ENCODE measurements at places on chromosomes 6 and 20. TPM values are rescaled to one million over a fixed set of nuclear protein-coding genes. Genes with fewer than 3 reads are reported as not detected.

Gene APOM
- 2.4 TPM for total RNA-seq

- H3K36me3 ChIP-seq, result no peaks in the 10 kb centered on the region
- H3K4me1 ChIP-seq, result no peaks in the 10 kb centered on the region
- no peak overlapping the region for H3K4me3 ChIP-seq
- H3K27ac ChIP-seq, result no peak overlapping the region
- DNase-seq, result no peak
- no peaks in the 10 kb centered on the region for H3K27me3 ChIP-seq
These were observed 19.9 kb downstream of the TREML4 start for GRCh38 chr6:41247882-41248705.

GRCh38 chr20:37360391-37361115 is 14.6 kb downstream of the SRC start:
- peaks cover 4% of the 10 kb centered on the region for H3K4me1 ChIP-seq
- DNase-seq, result no peak
- no peaks in the 10 kb centered on the region for H3K36me3 ChIP-seq
- H3K4me3 ChIP-seq, result no peak overlapping the region
- no peaks in the 10 kb centered on the region for H3K27me3 ChIP-seq

Gene GSTA2
- 0.35 TPM for total RNA-seq

GRCh38 chr6:12083302-12083701 is 71.2 kb downstream of the HIVEP1 start:
- no peak for DNase-seq
- no peak overlapping the region for H3K4me3 ChIP-seq
- no peak overlapping the region for H3K27ac ChIP-seq

Gene EPHA7
- total RNA-seq, result 4.4 TPM

- no peaks in the 10 kb centered on the region for H3K4me1 ChIP-seq
- peak overlapping the region; percentile 3 for H3K4me3 ChIP-seq
- no peaks in the 10 kb centered on the region for H3K27me3 ChIP-seq
- no peak overlapping the region for H3K27ac ChIP-seq
These were observed 1.3 kb downstream of the BTBD3 start for GRCh38 chr20:11918981-11919380.

DNA sequence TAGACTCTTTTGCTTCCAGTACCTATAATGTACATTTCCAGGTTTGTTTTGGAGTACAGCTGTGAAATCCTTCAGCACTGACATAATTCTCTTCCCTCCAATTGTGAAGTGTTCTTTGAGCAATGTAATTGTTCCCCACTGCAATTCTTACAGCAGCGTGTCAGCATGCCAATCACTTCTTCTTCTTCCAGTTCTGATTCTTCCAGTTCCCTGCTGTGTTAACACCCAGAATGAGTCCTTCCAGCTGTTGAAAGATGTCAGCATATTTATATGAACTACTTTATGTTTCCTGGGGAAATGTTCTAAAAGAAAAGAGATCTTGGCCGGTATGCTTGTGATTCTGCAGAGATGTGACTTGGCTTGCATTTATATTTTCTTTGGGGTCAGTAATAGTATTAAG is 213.9 kb downstream of the UNC5CL start:
- no peak overlapping the region for H3K27ac ChIP-seq
- no peaks in the 10 kb centered on the region for H3K36me3 ChIP-seq
- DNase-seq, result no peak
- no peaks in the 10 kb centered on the region for H3K27me3 ChIP-seq
- no peaks in the 10 kb centered on the region for H3K4me1 ChIP-seq

DNA sequence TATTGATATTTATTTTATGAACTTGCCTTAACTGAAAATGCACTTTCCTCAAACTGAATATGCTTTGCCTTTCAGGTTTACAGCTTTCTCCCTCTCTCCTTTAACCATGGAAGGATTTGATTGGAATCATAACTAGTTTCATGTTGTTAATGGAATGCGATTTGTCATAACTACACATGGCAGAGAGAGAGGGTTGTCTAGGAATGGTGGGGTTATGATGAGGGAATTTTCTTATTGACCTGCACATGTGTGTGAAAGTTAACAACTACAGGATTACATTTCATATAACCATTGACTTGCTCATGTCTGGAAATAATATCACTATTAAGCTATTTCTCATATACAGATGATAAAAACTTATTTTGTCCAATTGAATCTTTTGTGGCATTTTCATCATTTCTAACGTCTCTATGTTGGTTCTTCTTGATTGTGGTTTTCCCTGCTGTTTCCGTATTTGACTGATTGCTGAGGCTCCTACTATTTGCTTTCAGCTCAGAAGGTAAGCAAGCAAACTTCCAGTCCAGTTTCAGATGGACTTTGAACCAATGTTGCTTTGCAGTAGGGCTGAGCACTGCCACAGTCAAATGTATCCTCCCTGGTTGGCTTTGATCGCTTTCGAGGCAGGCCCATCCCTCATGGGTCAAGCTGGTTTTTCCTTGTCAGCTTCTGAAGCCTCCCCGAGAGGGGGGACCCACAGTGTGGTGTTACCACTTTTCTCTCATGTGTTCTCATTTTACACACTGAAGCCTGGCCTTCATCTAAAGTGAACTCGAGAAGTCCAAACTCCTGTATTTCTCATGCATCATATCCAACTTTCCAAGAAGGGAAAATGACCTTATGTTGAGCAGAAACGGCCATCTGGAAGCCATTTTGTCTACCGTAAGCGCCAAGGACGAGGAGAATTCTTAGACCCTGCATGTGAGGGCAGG is 7.6 kb upstream of the CCN2 start:
- H3K27me3 ChIP-seq, result no peaks in the 10 kb centered on the region
- peak; percentile 73 for DNase-seq
- H3K36me3 ChIP-seq, result no peaks in the 10 kb centered on the region
- H3K4me3 ChIP-seq, result no peak overlapping the region
- H3K27ac ChIP-seq, result peak overlapping the region; percentile 26

- H3K4me3 ChIP-seq, result no peak overlapping the region
- no peaks in the 10 kb centered on the region for H3K4me1 ChIP-seq
- no peak overlapping the region for H3K27ac ChIP-seq
- no peak for DNase-seq
- H3K27me3 ChIP-seq, result no peaks in the 10 kb centered on the region
These were observed 128.8 kb downstream of the EDN1 start for GRCh38 chr6:12418946-12419345.

- DNase-seq, result peak; percentile 71
- no peaks in the 10 kb centered on the region for H3K36me3 ChIP-seq
- H3K4me3 ChIP-seq, result no peak overlapping the region
- H3K27ac ChIP-seq, result no peak overlapping the region
- no peaks in the 10 kb centered on the region for H3K27me3 ChIP-seq
These were observed 46.3 kb downstream of the GOPC start for GRCh38 chr6:117555882-117556498.

DNA sequence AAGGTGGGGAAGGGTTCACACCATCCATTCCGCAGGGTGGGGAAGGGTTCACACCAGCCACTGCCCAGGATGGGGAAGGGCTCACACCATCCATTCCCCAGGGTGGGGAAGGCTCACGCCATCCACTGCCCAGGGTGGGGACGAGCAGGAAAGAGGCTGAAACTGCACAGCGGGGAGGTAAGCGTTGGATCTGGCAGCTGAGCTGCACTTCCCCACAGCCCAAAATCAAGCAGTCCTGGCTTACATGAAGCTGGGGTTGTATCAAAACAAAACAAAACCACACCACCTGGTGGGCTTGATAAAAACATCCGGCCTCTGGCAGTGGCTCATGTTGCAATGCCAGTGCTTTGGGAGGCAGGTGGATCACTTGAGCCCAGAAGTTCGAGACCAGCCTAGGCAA is 268.5 kb downstream of the TAF4 start:
- no peak overlapping the region for H3K27ac ChIP-seq
- no peaks in the 10 kb centered on the region for H3K36me3 ChIP-seq
- H3K4me1 ChIP-seq, result no peaks in the 10 kb centered on the region
- DNase-seq, result no peak

GRCh38 chr20:63309261-63310071 is 16.5 kb downstream of the COL20A1 start:
- H3K27me3 ChIP-seq, result peaks cover 7% of the 10 kb centered on the region
- no peak overlapping the region for H3K27ac ChIP-seq
- no peaks in the 10 kb centered on the region for H3K36me3 ChIP-seq
- no peak for DNase-seq
- H3K4me1 ChIP-seq, result no peaks in the 10 kb centered on the region

Gene ENPP4
- total RNA-seq, result 14.2 TPM

- DNase-seq, result no peak
- H3K4me3 ChIP-seq, result no peak overlapping the region
- H3K27ac ChIP-seq, result no peak overlapping the region
- no peaks in the 10 kb centered on the region for H3K4me1 ChIP-seq
- H3K36me3 ChIP-seq, result no peaks in the 10 kb centered on the region
These were observed 288.3 kb downstream of the KHDC1L start for GRCh38 chr6:72936766-72937559.

- no peak overlapping the region for H3K27ac ChIP-seq
- no peak for DNase-seq
- no peaks in the 10 kb centered on the region for H3K27me3 ChIP-seq
- H3K4me3 ChIP-seq, result no peak overlapping the region
- no peaks in the 10 kb centered on the region for H3K36me3 ChIP-seq
These were observed 216.2 kb downstream of the CD83 start for GRCh38 chr6:14333556-14334305.

DNA sequence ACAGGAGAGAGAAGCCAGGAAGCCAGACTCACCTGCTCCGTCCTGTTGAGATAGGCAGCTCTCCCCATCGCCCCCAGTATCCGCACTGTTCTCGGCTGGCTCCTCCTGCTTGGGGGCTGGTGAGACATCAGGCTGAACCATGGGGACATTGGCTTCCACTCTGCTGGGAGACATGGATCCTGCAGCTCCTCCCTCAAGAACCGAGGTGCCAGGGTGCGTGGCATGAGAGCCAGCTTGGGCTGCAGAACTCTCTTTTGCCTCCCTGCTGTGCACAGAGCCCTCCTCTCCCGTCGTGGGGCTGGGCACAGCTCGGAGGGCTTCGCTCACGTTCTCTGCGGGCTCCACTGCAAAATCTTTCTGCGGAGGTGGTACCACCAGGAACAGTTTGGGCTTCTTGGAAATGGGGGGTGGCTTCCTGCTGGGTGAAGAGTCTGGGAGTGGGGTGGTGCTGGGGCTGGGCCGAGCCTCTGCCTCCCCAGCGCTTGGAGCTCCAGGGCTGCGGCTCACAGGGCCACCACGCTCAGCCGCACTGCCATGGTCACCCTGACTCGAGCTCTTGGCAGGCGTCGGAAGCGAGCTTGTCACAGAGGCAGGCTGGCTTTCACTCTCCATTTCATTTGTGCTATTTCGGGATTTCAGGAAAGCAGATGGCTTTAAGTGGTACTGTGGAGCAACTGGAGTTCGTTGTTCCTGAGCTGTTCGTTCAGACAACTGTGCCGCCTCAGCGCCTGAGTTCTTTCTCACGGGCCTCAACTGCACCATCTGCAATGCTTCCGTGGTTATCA is 26.5 kb downstream of the HEBP2 start:
- no peaks in the 10 kb centered on the region for H3K27me3 ChIP-seq
- H3K27ac ChIP-seq, result no peak overlapping the region
- no peaks in the 10 kb centered on the region for H3K36me3 ChIP-seq
- no peak overlapping the region for H3K4me3 ChIP-seq
- DNase-seq, result no peak
- H3K4me1 ChIP-seq, result no peaks in the 10 kb centered on the region

GRCh38 chr20:53757472-53757913 is 163.9 kb upstream of the ZNF217 start:
- no peaks in the 10 kb centered on the region for H3K36me3 ChIP-seq
- no peaks in the 10 kb centered on the region for H3K27me3 ChIP-seq
- H3K4me1 ChIP-seq, result peaks cover 9% of the 10 kb centered on the region
- no peak for DNase-seq
- H3K4me3 ChIP-seq, result no peak overlapping the region

GRCh38 chr6:35214869-35215664 is 1.3 kb downstream of the SCUBE3 start:
- peaks cover 40% of the 10 kb centered on the region for H3K27me3 ChIP-seq
- H3K4me1 ChIP-seq, result no peaks in the 10 kb centered on the region
- no peak overlapping the region for H3K27ac ChIP-seq
- no peaks in the 10 kb centered on the region for H3K36me3 ChIP-seq
- no peak for DNase-seq

- no peaks in the 10 kb centered on the region for H3K27me3 ChIP-seq
- no peak overlapping the region for H3K4me3 ChIP-seq
- no peak overlapping the region for H3K27ac ChIP-seq
- H3K36me3 ChIP-seq, result no peaks in the 10 kb centered on the region
- no peak for DNase-seq
These were observed 387.5 kb downstream of the HACE1 start for GRCh38 chr6:104472021-104472901.

DNA sequence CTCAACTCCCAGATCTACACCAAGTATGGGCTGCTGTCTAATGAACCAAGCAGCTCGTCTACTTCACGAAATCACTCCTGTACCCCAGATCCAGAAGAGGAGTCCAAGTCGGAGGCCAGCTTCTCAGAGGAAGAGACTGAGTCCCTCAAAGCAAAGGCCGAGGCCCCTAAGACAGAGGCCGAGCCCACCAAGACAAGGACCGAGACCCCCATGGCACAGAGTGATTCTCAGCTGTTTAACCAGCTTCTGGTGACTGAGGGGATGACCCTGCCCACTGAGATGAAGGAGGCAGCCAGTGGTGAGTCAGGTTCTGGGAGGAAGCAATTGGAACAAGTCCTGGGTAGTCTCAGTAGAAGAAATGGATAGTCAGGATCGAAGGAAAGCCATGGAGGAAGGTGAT is 5.8 kb downstream of the CUL9 start:
- no peak overlapping the region for H3K27ac ChIP-seq
- H3K27me3 ChIP-seq, result no peaks in the 10 kb centered on the region
- DNase-seq, result no peak
- no peaks in the 10 kb centered on the region for H3K4me1 ChIP-seq
- H3K36me3 ChIP-seq, result no peaks in the 10 kb centered on the region

- H3K4me3 ChIP-seq, result no peak overlapping the region
- H3K27me3 ChIP-seq, result no peaks in the 10 kb centered on the region
- H3K27ac ChIP-seq, result no peak overlapping the region
- H3K36me3 ChIP-seq, result no peaks in the 10 kb centered on the region
These were observed 81.2 kb downstream of the KCNQ5 start for GRCh38 chr6:72703093-72703492.

Data from colonic mucosa (tissue), 4 donors.